Renal pelvis (tissue), 12 donors: ENCODE measurements at places on chromosomes 6 and 20.

DNA sequence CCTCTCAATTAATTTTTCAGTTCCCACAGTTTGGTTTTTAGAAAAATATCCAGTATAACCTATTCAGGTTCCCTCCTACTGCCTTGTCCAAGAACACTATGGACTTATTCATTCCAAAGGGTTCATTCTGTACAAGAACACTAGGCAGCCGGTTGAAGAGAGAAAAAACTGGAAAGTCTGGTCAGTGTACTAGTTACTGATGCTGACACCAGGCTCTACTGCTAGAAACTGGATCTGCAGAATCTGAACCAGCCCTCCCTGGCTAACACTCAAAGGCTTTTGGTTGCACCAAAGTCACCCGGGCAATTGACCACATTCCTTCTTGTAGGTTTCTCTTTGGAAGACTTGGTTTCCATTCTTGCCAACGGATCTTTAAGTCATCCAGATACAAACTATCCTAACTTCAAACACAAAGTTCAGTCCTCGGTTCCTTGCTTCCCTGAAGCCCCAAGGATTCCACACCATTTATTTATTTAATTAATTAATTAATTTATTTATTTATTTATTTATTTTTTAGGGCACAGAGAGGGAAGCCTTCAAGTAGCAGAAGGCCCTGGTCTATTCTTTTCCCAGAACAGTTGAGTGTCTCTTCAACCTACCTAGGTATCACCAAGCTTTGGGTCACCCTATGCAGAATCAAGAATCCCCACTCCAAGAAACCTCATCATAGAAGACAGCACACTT, 268.1 kb downstream of the ADGB start:
- no peak for DNase-seq

GRCh38 chr6:13278164-13278563, 50.2 kb downstream of the TBC1D7 start:
- no peak for DNase-seq

DNA sequence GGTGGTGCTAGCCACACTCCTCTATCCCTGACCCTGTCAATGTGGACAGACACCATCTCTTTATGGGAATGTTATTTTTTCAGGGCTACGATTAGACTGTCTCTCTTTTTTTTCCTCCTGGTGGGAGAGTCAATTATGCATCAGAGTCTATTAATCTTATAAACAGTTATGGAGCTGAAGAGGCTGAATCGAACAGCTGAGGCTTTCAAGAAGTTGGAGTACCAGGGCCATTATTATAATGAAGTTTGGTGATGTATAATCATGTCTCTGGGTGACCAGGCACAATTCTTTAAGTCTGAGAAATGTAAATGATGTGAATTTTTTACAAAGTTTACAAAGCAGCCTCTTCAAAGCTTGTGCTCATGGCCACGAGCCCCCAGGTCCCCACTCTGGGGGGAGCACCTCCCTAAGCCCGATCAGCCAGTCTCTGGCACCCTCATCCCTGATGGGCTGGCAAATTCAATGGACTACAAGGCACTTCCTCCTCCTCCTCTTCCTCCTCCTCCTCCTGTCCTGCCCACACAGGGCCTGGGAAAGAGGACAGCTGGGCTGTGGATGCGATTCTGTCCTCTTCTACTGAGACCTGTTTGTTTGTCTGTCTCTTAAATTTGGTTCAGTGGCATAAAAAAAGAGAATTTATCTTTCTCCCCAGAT, 43.9 kb upstream of the QKI start:
- DNase-seq = no peak

DNA sequence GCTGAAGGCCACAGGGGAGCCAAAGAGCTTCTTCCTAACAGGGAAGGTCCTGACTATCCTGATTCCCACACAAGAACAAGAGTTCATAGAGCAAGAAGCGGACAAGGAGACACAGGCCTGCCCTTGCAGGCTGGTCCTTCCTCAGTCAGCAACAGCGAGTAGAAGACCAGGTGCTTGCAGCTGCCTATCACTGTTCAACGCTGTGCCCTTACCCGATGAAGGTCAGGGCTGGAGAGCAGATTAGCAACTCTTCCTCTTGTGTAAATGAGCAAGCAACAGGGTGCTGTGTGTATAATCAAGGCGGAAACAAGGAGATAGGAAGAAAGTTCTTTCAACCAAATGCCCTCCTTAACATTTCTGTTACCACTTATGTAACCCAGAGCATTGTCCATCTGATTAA, 115.3 kb upstream of the SPACA1 start:
- DNase-seq = no peak

DNA sequence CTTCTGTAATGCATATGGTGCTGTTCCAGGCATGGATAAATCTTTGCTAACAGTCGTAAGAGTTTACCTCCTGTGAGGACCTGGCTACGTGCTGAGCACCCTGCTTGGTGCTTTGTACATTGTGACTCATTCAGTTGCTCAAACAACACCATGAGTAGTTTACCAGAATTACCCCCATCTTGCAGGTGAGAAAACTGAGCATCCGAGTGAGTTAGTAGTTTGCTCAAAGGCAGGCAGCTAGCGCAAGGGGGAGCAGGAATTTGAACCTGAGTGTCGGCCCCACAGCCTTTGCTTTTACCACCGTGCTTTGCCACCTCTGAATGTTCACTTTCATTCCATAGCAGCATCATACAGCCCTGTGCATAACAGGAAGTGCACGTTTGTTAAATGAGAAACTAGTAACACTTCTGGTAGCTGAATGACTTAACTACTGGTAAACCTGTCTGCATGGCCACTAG, 121.9 kb downstream of the MTHFD1L start:
- no peak for DNase-seq

DNA sequence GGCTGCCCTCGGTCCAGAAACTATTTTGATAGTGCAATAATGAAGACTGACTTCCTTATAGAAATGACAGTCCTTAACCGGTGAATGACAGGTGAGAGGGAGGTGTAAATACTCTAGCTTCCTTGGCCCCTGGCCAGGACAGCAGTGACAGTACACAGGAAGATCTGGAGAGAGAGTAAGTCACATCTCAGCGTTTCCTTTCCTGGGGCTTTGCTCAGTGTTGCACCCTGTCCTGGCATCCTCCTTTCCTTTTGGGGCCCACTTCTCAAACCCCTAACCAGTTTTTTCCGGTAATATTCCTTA, 336.9 kb downstream of the CD83 start:
- DNase-seq = no peak
